ENCODE measurements at places on chromosomes 1 and 21. TPM values are rescaled to one million over a fixed set of nuclear protein-coding genes. Genes with fewer than 3 reads are reported as not detected.

S100A1 gene
- 1.1 TPM for total RNA-seq

KLF17 gene
- not detected for total RNA-seq

AGT gene
- total RNA-seq: 30.1 TPM

PDZK1 gene
- total RNA-seq: 0.31 TPM

CD5L gene
- not detected for total RNA-seq

Measured in osteocyte (in vitro differentiated cells).